Peyer's patch (tissue), 4 donors: ENCODE measurements at places on chromosomes 4 and X.

DNA sequence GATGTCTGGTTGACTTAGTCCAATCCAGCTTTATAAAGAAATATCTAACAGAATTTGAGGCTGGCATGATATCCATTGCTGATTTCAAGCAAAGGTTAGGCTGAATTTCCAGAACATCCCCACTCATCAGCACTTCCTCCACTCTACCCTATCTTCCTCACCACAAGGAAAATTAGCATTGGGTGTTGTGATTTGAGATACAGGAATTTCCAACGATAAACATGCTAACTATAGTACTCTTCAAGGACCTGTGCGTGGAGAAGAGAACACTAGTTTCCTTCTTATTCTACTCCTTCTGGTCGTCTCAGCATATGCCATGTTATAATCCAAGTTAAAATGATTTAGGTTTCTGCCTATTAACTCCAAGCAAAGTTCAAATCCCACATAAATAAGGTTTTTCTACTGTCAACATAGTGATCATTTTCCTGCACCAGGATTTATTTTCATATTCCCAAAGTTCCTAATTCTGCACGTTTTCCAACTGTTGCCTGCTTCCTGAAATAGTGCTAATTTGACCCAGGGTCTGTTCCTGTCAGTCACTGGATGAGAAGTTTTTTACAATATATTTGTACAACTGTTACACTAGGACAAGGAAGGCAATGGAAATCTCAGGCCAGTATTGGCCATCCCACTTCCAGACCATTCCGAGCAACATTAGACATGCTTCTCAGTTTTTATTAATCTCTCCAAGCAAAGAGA is 177.6 kb upstream of the EDNRA start:
- no peak for DNase-seq

DNA sequence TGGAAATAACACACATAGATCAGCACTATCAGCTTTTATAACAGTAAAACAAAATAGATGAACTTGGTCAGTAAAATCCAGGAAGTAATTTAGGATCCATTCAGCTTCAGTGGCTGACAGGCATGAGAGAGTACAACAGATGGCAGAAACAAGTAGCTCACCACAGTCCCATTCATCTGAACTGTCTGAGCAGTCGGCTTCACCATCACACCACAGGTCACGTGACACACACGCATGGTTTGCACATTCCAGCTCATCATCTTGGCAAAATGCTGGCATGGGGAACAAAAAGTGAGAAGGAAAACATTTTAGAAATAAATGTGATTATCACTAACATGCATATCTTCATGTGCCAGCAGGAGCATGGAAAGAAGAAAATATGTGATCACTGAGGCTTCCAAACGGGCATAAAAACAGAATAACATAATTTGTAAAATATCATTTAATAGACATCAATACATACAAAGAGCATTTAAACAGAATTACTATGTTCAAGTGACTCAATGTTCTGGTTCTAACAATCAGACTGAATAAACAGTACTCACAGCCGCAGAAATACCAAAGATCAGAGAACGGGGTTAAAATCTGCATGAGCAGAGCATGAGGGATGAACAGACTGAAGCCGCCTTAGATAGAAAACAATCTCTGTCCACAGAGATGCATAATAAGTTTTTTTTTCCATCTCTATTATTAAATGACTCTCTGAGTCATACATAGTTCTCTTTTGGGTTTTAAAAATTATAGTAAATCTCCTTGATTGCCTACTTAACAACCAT is 158.1 kb downstream of the ATP10D start:
- no peak for DNase-seq

- DNase-seq = no peak
Observed at GRCh38 chr4:143360838-143361625, 24.4 kb downstream of the GAB1 start.

GRCh38 chr4:140255467-140255866 is 101.5 kb upstream of the MAML3 start:
- no peak for DNase-seq

GRCh38 chr4:1792832-1793495 is at the start of gene FGFR3:
TSS of gene FGFR3 (plus strand) at chr4:1793293. CDS start at chr4:1793935, 642 bp downstream.
- peak; percentile 60 for DNase-seq

- DNase-seq = no peak
Observed at GRCh38 chr4:151426513-151426912, 17.5 kb downstream of the FHIP1A start.

DNA sequence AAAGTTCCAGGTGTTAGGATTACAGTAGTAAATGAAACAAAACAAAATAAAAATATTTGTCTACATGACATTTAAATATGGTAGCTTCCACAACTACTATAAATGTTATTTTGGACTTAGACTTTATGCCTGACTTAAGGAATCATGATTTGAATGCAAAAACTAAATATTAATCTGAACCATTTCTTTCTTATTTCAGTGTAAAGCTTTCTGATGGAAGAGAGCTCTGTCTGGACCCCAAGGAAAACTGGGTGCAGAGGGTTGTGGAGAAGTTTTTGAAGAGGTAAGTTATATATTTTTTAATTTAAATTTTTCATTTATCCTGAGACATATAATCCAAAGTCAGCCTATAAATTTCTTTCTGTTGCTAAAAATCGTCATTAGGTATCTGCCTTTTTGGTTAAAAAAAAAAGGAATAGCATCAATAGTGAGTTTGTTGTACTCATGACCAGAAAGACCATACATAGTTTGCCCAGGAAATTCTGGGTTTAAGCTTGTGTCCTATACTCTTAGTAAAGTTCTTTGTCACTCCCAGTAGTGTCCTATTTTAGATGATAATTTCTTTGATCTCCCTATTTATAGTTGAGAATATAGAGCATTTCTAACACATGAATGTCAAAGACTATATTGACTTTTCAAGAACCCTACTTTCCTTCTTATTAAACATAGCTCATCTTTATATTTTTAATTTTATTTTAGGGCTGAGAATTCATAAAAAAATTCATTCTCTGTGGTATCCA is 1.6 kb downstream of the CXCL8 start:
- DNase-seq = no peak

DNA sequence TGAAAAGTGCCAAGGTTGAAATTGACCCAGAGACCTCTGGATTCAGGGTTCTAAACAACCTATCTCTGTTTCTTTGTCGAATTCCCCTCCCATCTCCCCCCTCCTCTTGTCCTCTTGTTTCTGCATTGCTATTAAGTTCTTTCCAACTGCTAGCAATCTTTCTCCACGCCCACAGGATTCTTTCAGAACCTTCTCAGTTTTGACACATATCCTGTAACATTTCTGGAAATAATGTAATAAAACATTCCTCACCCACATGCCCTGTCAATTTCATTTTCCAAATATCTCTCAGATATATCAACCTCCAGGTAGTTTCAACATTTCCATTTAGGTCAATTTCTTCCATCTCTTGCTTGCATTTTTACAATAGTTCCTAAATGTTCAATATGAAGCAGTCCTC is 1105.9 kb downstream of the ARAP2 start:
- no peak for DNase-seq

DNA sequence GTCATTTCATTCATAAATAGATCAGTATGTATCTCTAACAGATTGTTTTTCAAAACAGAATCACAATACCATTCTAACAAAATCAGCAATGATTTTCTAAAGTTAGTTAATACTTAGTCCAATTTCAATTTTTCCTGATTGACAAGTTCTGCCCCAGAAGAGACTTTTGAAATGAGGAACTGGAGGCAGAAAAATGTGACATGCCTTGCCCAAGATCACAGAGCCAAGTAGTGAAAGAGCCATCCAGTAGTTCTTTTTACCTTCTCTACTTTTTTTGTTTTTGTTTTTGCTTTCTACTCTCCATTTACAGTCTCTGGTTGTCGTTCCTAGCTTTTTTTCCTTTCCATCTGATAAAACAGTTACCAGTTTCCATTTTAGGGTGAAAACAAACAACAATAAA is 129.3 kb upstream of the TMEM164 start:
- no peak for DNase-seq

DNA sequence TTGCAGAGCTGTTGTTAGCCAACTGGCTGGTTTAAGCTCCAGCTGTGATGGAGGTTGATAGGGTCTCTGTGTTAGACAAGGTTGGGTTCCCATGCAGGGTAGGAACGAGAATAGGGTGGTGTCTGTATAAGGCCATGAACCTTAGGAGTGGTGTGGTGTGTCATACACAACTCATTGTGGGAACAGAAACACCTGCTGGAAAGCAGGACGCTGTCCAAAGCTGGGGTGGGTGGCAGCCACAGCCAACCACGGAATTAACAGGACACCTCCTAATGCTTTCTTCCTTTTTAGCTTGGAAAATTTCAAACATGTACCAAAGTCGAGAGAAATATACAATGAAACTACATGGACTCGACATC is 94.4 kb downstream of the ARHGAP10 start:
- no peak for DNase-seq

- DNase-seq = no peak
Observed at GRCh38 chrX:19370061-19370460, 26.3 kb downstream of the PDHA1 start.

- no peak for DNase-seq
Observed at GRCh38 chr4:161799710-161800109, 364.1 kb downstream of the FSTL5 start.

GRCh38 chr4:108334031-108334430 is 165.3 kb upstream of the LEF1 start:
- DNase-seq = no peak
